ENCODE measurements at places on chromosomes 4 and X.

GRCh38 chrX:146396409-146396808 is 413.2 kb upstream of the CXorf51B start:
- DNase-seq, result no peak

- no peak for DNase-seq
Observed at GRCh38 chr4:156335721-156336120, 382.1 kb upstream of the CTSO start.

DNA sequence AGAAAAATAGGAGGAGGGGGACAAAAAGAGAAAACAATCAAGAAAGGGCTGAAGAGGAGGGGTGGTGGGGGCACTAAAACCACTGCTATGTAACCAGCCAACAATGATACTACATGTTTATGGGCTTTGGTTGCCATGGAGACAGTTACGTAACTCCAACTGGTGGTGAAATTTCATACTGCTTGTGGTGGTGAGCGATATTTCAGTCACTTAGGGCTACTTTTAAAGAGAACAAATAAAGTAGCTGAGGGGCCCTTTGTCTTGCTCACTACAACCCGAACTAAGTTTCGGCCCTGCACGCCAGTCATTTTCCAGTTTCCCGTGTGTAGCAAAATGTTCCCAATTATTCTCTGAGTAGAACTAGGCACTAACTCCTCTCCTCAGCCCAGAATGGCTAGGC is 275.2 kb upstream of the EDA2R start:
- DNase-seq, result peak; percentile 10

GRCh38 chr4:125123570-125124109 is 191.1 kb upstream of the FAT4 start:
- no peak for DNase-seq

GRCh38 chrX:12946838-12947544 is 27.9 kb upstream of the TMSB4X start:
- DNase-seq, result peak; percentile 79

- no peak for DNase-seq
Observed at GRCh38 chr4:16852228-16852627, 46.2 kb downstream of the LDB2 start.

DNA sequence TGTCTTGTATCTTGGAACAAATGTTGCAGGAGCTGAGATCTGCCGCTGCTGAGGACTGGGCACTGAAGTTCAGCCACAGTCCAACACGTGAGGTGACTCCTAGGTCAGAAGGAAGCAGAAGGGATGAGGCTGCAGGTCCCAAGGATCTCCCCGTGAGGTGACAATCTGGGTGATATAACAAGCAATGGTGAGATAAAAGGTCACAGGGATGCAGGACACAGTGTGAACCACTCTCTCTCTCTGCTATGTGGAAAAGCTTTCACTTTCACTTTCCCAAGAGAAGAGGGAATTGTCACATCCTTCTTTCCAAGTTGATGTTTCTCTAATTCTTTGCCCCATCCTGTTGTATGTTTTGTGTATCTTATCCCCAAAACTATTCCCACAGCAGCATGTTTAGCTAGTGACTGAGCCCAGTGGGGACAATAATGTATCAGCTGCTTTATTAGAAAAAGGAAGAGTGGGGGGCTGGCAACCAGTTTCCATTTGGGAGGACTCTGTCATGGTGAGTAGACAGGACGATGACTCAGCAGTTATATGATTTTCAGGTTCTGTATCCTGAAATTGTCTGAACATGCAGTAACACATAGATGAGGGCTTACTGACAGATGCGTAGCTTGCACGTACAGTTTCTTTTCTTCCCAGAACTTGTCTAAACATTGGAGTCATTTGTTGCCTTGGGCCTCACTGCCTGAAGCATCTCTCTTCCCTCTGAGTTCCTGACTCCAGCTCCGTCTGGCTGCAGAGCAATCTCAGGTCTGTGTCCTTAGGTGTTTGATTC is 1415.8 kb upstream of the TENM3 start:
- DNase-seq, result no peak

GRCh38 chr4:188680004-188680666 is 540.9 kb downstream of the TRIML1 start:
- DNase-seq, result no peak

- peak; percentile 67 for DNase-seq
Observed at GRCh38 chrX:40095583-40096394, 2.0 kb downstream of the BCOR start.

DNA sequence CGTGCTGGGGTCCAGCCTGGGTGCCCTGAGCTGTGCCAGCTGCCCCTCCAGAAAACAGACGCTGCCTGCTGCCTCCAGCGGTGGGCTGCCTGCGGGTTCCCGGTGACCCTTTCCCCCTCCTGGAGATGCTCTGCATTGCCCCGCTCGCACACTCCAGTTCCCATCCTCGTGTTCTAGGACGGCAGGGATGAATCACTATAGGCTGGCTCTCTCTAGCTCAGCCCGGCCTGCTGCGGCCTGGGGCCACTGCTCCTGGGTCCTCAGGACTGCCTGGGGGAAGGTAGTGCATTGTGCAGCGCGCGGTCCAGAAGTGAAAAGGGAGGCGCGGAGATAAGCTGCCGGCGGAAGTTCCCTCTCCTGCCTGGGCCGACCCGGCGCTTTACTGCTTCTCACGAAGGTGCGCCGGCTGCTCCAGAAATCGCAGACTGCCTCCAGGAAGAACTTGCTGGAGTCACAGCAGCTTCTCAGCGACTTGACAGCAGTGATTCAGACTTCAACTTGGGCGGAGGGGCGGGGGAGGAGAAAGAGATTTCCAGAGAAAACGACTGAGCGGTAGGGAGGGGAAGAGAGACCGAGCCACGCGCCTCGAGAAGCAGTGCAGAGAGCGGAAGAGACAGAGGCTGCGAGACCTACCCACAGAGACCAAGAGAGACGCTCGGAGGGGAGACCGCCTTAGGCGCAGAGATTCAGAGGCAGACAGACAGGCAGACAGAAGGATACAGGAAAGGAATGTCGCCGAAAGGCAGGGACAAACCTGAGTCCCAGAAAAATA is 6.7 kb upstream of the MSX1 start:
- DNase-seq, result no peak

GRCh38 chrX:132090403-132091159 is 37.2 kb downstream of the FRMD7 start:
- DNase-seq, result peak; percentile 35

DNA sequence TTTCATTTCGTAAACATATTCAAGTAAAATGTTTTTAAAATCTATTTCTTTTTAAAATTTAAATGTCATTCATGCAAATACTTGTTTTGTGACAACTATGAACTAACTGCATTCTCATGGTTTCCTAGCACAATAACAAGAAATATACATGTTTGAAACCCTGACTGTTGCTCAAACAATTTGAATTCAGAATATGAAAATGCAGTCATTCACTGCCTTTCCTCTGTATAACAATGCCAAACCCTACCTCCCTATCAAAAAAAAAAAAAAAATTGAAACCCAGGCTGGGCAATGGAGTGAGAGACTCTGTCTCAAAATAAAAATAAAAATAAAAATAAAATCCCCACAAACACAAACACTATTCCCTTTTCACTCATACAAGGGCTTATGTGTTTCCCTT is 42.1 kb downstream of the MAB21L2 start:
- DNase-seq, result no peak

DNA sequence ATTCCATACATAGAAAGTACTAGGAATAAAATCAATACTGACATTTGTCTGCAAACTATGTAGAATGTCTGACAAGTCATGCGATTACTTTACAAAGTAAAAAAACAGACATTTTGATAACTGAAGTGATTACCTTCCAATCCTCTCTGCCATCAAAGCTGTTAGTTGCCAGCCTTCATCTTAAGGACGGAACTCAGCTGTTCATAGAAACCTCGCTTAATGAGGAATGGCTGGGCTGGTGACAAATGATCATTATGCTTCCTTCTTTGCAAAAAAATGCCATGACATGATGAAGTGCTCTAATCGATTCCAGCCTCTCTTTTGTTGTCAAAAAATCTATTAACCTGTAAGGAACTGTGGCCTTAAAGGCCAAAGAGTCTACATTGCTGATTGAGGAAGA is 1214.9 kb upstream of the IGFBP7 start:
- DNase-seq, result no peak

DNA sequence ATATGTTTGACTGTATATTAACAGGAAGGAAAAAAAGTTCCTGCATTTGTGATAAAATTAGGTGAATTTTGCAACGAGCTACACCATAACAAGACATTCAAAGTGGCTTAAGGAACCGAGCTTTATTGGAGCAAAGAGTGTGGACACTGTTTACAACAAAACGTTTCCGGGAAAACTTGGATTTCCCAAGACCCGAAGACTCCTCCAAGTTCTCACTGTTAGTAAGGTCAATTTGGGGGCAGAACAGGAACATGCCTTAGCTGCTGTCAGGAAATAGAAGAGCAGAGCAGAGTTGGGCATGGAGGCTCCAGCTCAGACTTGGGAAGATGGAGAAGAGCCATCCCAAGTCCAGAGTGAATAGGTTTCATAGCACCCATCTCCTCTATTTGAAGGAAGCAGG is 16.5 kb downstream of the ADH6 start:
- no peak for DNase-seq

DNA sequence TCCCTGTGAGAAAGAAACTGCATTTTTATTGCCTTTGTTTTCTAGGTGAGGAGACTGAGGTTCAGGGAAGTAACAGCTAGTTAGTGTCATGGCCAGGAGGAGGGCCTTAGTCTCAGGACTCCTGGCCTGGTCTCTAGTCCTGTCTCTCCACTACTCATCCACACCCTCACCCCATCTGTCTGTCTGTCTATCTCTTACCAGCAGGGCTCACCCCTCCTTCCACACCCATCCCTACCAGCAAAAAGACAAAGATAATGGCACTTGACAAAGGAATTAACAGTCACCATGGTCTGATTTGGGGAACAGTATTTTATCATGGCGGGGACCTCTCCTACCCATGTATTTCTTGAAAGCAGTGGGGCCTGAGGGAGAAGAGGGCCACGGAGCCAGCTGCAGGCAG is 125.8 kb downstream of the REPS2 start:
- no peak for DNase-seq

- DNase-seq, result no peak
Observed at GRCh38 chr4:170089668-170090351, at the start of gene AADAT. Gene AADAT, minus strand, starts transcription at chr4:170089956. Its CDS starts 266 bp downstream, at chr4:170089690.

DNA sequence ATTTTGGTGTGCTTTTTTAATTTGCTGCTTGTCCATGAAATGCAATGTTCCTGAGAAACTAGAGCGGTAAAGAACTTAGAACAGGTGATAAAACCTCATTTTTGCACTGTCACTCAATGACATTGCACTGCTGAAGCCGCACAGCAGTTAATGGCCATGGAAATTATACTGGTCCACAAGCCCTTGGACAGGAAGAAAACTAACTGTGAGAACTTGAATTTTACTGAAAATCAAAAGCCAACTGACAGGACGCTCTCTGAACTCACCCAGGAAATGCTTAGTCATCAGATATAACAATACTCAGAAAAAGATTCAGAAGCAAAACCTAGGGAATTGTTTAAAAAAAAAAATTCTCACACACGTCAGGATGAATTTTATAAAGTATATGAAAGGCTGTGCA is 246.4 kb upstream of the SLC7A11 start:
- DNase-seq, result no peak

DNA sequence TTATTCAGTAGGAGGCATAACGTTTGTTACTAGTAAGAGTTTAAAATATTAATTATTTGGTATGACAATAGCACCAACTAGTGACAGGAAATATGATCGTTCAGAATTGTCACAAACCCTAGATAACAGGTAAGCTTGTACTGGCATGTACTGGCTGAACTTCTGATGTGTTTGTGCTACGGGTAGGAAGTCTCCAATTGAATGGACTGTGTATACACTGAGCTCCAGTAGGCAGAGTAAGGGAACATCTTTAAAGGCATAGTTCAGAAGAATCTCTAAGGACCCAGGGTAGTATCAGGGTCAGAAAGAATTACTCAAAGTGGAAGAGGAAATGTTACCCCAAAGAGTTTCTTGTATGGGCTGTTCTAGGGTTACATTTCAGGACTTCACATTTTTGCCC is 230.4 kb downstream of the EDA2R start:
- DNase-seq, result no peak

DNA sequence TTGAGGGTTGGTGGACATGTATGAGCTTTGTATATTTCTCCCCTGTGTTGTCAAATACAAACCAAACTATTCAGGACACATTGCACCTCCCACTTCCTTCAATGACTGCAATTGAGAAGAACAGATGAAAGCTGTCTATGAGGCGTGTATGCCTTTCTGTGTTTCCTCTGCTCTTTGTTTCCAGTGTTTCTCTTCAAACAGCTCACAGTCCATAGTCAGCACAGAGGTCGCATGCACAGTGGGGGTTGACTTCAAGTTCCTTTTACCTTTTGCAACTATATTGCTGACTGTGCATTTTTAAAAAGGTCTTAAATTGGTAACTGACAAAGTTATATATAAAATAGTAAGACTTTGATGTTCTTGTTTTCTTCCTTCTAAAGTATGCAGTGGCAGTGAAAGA is 957.8 kb downstream of the C4orf33 start:
- DNase-seq, result no peak

DNA sequence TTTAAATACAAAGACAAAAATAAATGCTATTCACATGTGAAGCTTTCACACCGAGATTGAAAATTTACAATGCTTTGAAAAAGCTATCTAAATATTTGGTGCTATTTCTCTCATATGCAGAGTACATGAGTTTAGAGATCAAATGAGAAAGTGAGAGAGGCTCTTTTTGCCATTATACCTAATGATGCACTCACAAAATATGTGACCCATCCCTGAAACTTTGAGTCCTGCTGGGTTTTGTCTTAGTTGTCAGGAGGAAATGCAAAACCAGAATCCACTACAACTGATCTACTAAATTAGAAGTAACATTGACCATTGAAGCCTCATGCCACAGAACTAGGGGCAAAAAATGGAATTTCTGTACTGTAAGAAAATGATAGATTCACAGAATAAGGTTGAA is 251.7 kb downstream of the MAPK10 start:
- no peak for DNase-seq

GRCh38 chrX:135984791-135985156 is 461 bp upstream of the SLC9A6 start:
- DNase-seq, result peak; percentile 4

DNA sequence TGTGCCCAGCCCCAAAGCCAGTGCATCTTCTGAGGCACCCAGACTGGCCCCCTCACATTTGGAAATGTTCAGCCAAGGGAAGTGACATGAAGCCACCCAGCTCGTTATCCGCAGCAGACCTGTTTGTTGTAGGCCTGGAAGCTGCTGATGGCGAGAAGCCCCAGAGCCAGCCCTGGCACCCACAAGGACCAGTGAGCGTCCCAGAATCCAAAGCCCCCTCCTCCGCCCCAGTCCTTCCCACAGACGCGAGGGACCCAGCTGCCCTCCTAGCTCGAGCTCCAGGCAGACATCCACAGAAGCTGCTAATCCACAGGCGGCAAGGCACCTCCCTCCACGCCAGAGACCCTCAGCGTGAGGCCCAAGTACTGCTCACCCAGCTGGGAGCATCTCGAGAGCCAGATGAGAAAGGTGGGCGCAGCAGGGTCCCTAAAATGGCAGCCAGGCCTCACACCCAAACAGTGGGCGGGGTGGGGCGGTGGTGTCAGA is 7.4 kb downstream of the ABLIM2 start:
- DNase-seq, result no peak

All from CD14-positive monocyte (primary cell).